ENCODE measurements at places on chromosomes 3 and 15.
A peak's percentile ranks its signal among the peaks of the same experiment; 100 is the strongest.

- no peak for DNase-seq
These were observed 485.2 kb downstream of the ROBO2 start for GRCh38 chr3:77524946-77525682.

- no peak for DNase-seq
These were observed 295.3 kb downstream of the VPS13C start for GRCh38 chr15:61764981-61765380.

DNA sequence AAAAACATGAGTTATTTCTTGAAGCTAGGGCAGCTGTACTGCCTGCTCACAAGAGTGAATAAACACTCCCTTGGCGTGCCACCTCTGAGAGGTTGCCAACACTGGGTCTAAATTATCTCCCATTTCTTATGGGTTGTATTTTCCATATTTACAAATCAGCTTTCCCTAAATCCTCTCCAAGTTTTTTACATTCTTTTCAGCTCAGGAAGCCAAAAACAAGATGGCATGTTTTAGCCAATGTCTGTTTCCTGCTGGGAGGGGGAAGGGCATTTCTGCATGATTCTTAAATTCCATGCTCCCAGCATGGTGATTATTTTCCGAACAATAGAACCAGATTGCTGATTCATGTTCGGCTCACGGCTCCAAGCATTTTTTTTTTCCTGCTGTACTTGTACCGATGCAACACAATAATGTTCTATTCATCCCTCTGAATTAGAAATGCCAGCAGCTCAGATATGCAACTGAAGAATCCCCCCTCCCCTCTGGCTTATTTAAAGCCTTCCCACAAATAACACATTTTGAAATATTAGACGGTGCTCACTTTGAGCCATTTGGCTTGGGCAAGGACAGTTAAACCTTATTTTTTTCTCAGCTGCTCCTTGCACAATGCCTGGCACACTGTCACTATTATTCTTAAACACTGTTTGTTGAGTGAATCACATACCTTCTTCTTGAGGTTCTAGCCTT is 252.5 kb downstream of the THRB start:
- peak; percentile 90 for DNase-seq

DNA sequence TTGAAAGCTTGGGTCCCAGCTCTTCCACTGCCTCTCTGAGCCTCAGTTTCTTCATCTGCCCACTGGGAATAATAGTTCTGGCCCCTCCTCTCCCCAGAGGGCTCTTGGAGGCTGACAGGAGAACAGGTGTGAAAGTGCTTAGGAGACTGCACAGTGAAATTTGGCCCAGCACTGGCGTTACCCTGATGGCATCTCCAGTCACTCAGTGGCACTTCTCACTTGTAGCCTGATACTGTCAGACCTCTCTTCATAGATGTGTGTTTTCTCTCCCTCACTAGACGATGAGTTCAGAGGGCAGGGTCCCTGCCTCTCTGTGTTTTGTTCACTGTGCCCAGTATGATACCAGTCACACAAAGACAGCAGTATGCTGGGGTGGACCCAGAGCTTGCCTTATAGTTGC is 22.2 kb upstream of the IGDCC3 start:
- DNase-seq = no peak

DNA sequence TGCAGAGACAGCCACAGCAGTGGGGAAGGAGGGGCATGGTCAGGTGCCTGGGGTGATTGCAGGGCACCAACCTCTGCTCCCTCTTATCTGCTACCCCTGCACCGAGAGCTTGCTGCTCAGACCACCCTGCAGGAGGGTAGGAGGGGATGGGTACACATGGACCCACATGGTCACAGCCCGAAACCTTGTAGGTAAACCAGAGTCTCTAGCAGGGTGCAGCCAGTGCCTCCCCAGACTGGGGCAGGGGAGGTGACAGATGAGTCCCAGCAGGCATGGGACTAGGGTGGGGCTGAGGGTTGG is 49.2 kb downstream of the FAH start:
- no peak for DNase-seq
